8988T (cell line): ENCODE measurements at places on chromosomes 12 and 14.

- peak; percentile 46 for DNase-seq
Observed at GRCh38 chr14:34650786-34651584, 21.0 kb upstream of the SNX6 start.

- no peak for DNase-seq
Observed at GRCh38 chr12:27984275-27984674, 11.7 kb upstream of the PTHLH start.

DNA sequence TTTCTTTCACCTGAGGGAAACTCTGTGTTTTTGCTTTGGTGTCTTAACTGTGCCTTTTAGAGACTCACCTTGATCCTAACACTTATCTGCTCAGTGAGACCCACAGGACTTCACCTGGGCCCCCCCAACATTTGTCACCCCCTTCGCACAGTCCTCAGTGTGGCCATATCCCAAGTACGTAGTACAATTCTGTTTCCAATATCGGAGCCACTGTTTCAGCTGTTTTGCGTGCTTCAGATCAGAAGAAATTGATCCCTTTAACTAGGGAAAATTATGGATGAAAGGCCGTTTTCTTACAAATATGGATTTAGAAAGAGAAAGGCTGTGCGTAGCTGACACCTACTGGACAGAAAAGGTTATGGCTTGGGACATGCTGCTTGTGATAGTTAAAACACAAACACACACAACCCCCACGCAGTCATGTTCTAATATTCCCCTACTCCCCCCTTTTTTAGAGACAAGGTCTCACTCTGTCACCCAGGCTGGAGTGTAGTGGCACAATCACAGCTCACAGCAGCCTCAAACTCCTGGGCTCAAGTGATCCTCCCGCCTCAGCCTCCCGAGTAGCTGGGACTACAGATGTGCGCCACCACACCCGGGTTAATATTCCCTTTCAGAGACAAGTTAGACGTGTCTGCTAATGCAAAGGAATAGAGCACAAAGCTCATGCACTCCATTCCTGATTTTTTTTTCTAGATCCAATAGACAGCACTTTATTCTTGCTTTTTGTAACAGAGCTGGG is 3.6 kb upstream of the SLC7A8 start:
- peak; percentile 32 for DNase-seq

GRCh38 chr14:60655119-60655897 is 6.0 kb upstream of the SIX1 start:
- DNase-seq: no peak

DNA sequence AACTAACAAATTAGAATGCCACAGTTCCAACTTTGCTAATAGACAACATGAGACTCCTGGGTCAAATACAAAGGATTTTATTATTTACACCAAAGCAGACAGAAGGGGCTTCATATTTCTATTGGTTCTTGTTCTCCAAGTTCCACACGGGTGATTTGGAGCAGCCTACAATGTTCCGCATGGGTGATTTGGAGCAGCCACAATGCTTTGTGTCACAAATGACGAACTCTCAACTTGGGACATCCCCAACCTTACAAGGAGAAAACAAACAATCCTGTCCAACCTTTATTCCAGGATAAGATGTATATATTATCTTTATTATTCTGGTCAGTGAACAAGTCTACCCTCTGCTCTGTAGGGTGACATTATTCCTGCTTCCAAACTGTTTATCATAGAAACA is 694.3 kb upstream of the MGAT4C start:
- DNase-seq: no peak

- no peak for DNase-seq
Observed at GRCh38 chr14:101887219-101887618, 77.2 kb upstream of the DYNC1H1 start.

- DNase-seq: no peak
Observed at GRCh38 chr14:54253195-54253947, 143.4 kb upstream of the CDKN3 start.
